ENCODE measurements at places on chromosomes 16 and 17.

- no peak for DNase-seq
These were observed 375 bp downstream of the SLC25A11 start for GRCh38 chr17:4939546-4939795.

- DNase-seq, result no peak
These were observed 172.0 kb downstream of the AXIN2 start for GRCh38 chr17:65389426-65389825.

- no peak for DNase-seq
These were observed 558 bp upstream of the CHMP6 start for GRCh38 chr17:80990921-80991644.

DNA sequence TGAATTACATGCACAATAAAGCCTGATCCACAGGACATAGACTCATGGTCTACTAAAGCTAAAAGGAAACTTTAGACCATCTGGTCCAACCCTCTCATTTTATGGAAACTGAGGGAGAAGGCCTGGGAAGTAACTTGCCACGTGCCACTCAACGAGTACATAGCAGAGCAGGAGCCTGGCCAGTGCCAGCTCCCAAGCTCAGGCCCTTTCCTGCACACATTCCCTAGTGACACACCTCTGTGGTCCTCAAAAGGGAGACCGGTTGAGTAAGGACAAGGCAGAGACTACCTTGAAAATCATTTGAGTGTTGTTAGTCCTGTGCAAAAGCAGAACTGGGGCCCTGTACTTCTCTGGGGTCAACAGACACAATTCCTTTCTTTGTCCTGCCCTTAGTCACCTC is 2.8 kb downstream of the CCL4L2 start:
- DNase-seq, result no peak

- no peak for DNase-seq
These were observed 416.7 kb downstream of the WWOX start for GRCh38 chr16:78516006-78516736.

DNA sequence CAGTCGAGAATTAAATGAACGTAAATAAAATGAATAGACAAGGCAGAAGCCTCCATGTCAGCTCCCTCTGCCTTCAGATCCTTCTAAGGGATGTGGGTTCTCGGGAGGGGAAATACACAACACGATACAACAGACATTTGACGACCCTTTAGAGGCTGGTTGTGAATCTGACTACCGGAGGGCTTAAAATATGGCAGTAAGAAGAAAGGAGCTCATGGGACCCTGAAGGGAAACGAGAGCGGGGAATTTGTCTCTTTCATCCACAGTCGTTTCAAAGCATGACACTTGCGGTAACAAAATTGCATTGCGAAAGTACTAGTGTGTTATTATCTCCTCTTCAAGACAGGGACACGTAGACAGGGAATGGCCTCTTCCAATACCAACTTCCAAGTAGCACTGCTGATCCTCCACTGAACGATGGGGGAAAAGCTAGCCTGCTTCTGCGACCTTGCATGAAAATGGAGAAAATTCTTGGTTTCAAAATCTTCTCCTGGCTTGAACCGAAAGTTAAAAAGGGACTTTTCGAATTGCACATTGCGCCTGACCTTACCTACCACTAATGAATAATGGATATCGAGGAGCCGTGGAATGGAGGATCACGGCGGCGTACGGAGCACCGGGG is 1.2 kb upstream of the TNRC6C start:
- peak; percentile 30 for DNase-seq

DNA sequence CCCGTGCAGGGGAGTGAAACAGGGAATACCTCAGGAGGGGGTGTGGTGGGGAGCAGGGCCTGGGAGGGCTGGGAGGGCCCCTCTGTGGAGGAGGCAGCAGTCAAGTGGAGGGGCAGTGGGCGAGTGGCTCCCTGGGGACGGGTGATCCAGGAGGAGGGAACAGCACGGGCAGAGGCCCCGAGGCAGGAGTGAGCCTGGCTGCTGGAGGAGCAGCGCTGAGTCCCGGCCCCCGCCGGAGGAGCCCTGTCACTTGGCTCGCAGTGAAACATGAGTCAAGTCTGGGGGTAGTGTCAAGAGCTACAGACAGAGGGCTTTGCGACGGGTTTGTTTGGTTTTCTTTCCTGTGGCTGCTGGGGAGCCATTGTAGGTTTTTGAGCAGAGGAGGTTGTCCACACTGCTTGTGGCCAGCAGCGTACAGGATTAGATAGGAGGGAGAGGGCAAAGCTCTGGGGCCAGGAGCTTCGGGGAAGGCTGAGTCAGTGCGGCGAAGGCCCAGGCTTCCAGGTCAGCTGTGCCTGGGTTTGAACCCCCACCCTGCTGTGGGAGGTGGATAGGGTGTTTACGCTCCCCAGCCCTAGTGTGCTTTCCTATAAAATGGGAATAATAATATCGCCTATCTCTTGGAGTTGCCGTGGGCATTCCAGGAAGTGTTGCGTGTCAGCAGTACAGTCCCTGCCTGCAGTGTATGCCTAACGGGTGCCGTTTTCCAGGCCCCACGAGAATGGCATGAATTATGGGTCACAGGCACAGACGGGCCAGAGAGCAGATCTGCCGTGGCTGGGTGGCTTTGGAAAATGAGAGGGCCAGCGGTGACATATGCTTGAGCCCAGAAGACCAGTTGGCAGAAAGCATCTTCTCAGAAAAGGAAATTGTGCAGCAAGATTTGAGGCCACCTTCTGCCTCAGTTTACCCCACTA is 115.9 kb upstream of the CIBAR2 start:
- no peak for DNase-seq

DNA sequence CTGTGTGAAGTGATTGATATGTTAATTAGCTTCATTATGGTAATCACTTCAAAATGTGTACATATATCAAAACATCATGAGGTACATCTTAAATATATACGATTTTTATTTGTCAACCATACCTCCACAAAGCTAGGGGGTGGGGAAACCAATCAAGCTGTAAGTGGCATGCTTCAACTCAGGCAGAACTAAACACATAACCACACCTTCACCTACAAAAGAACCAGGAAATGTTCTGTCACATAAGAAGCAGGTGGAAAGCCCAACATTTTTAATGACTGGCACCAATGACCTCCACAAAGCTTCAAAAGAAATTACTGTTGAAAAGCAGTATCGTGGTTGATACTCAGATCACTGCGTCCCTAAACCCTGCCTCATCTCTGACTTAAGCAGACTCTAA is 867.7 kb upstream of the EEF2KMT start:
- no peak for DNase-seq

- DNase-seq, result no peak
These were observed 144.0 kb upstream of the CIBAR2 start for GRCh38 chr16:85256190-85256739.

GRCh38 chr16:73404001-73404400 is 356.1 kb upstream of the ZFHX3 start:
- no peak for DNase-seq

- no peak for DNase-seq
These were observed 26.8 kb upstream of the ST6GALNAC2 start for GRCh38 chr17:76612465-76612864.

DNA sequence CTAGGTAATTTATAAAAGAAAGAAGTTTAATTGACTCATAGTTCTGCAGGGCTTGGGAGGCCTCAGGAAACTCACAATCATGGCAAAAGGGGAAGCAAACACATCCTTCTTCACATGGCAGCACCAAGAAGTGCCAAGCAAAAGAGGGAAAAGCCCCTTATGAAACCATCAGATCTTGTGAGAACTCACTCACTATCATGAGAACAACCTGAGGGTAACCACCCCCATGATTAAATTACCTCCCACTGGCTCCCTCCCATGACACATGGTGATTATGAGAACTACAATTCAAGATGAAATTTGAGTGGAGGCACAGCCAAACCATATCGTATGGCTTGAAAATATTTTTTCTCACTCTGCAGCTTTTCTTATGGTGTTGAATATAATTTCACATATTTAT is 151.7 kb downstream of the ANKFN1 start:
- no peak for DNase-seq

DNA sequence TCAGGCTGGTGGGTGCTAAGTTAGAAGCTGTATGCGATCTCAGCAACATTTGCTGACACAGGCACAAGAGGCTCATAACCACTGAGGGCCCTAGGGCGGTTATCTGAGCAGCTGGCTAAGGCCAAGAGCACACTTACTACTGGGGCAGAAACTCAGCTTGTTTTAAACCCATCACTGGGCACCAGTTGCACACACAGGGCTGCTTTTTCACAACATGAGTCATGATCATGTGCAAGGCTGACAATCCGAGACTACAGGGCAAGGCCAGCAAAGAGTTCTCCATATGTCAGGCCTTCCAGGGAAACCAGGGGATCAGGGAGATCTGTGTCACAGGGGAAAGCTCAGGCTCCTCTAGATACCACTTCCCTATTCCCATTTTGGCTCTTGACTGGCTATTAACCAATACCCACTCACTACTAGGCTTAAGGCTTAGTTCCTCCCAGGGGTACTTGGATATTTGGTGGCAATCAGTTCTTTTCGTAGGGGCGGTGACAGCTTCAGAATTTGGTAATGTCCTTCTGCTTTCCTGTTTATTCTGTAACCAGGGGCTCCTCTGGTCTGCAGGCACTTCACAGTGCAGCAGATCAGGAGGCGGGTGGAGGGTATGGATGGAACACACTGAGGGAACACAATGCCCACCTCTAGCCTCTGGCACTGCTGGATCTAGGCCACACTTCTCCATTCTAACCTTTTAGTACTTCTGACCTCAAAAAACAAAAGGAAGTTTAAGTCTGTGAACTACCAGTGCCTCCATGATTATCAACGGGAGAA is 44.9 kb upstream of the ERN1 start:
- DNase-seq, result no peak

- peak; percentile 33 for DNase-seq
These were observed at the start of gene RARA for GRCh38 chr17:40309031-40309948. TSS of gene RARA (plus strand) at chr17:40309180. CDS start at chr17:40331219, 22,039 bp downstream.

DNA sequence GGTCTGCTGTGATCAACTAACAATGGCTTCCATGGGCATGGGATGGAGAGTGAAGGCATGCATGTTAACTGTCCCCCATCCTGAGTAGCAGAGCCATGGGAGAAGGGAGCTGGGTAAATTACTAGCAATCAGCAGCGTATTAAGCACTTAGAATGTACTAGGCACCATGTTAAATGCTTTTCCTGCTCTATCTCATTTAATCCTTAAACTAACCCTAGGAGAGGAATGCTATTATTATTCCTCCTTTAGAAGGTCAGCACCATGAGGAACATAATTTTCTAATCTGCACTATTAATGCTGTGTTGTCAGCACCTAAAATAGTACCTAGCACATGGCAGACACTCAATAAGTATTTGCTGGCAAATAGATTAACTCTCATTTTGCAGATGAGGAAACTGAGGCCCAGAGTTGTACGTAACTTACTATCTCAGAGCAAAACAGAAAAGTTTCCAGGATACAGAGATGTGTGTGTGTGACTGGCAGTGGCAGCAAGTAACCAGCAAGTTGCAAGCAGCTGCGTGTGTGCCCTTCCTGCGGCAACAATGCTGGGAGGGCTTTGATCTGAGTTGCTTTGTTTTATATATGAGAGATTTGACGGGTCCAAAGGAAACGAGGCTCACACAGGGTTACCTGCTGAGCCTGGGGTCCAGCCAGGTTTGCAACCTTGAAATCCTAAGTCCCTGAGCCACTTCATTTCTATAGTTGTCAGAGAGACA is 6.5 kb upstream of the KLHL36 start:
- no peak for DNase-seq

DNA sequence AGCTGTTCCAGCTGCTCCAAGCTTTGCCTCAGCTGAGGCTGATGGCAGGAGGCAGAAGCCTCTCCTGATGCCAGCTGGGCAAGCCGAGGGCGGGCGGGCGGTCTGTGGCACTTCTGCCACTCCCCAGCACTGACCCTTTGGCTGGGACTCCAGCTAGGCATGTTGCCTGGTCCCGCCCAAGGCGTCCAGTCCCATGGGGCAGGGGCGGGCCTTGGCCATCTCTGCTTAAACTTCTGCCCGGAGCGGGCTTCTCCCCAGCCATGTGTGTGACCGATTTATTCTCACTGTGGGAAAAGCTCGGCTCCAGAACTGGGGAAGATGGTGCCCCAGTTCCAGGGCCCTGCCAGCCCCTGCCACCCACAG is 349.1 kb downstream of the SEC14L1 start:
- no peak for DNase-seq

- no peak for DNase-seq
These were observed at the start of gene ITGAE for GRCh38 chr17:3800362-3801271. TSS of gene ITGAE (minus strand) at chr17:3801188. CDS start at chr17:3801144, 44 bp downstream.

- no peak for DNase-seq
These were observed 96.6 kb downstream of the LYRM1 start for GRCh38 chr16:20997147-20997546.

- DNase-seq, result no peak
These were observed 153.5 kb upstream of the RPL38 start for GRCh38 chr17:74049967-74050458.

- peak; percentile 63 for DNase-seq
These were observed 13.7 kb upstream of the AKAP10 start for GRCh38 chr17:19991252-19991885.

DNA sequence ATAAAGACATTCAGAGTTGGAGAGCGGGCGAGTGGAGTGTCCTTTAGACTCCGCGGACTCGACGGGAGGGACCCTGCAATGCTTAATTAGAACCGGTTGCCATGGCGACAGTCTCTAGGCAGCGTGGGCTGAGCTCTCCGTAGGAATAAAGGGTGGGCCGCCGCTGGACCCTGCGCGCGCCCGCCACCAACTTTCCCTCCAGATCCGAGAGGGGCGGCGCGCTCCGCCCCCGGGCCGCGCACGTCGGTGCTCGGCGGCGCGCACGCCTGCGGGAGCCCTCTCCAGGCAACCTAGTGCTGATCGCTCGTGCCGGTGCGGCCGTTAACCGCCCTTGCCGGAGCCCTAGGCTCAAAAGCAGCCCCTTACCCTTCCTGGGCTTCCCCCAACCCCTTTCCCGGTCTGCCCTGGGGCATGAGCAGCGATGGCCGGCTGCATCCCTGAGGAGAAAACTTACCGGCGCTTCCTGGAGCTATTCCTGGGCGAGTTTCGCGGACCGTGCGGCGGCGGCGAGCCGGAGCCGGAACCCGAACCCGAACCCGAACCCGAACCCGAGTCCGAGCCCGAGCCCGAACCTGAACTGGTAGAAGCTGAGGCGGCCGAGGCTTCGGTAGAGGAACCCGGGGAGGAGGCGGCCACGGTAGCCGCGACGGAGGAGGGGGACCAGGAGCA is at the start of gene PPM1E:
PPM1E (plus strand) TSS at position 278 of the 669 bp plus-strand sequence.
- peak; percentile 97 for DNase-seq

GRCh38 chr16:57878586-57878985 is 76.3 kb upstream of the KIFC3 start:
- no peak for DNase-seq

DNA sequence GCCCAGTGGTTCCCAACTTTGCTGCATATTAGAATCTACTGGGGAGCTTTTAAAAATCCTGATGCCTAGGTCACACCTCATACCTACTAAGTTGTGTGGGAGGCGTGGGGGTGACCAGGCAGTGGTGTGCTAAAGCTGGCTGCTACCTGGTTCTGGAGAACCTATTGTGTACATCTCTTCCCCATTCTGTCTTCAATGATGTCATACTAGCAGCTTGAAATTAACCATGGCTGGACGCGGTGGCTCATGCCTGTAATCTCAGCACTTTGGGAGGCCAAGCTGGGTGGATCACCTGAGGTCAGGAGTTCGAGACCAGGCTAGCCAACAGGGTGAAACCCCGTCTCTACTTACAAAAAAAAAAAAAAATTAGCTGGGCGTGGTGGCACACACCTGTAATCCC is 11.3 kb upstream of the NLK start:
- DNase-seq, result no peak

- DNase-seq, result no peak
These were observed 2.4 kb downstream of the CYGB start for GRCh38 chr17:76534831-76535732.
